ENCODE measurements at places on chromosomes 11 and 22. TPM values are rescaled to one million over a fixed set of nuclear protein-coding genes. Genes with fewer than 3 reads are reported as not detected.

Gene AMPD3
- 3.4 TPM for total RNA-seq

Gene GLYATL2
- 0.44 TPM for total RNA-seq

Gene MS4A1
- total RNA-seq, result not detected

Gene CHST1
- 2.9 TPM for total RNA-seq

Gene AP5B1
- 5.4 TPM for total RNA-seq

Gene PRRG4
- 0.33 TPM for total RNA-seq

GRCh38 chr11:102317768-102318103 lies 452 bp downstream of the BIRC3 start:
- no peak for DNase-seq

DNA sequence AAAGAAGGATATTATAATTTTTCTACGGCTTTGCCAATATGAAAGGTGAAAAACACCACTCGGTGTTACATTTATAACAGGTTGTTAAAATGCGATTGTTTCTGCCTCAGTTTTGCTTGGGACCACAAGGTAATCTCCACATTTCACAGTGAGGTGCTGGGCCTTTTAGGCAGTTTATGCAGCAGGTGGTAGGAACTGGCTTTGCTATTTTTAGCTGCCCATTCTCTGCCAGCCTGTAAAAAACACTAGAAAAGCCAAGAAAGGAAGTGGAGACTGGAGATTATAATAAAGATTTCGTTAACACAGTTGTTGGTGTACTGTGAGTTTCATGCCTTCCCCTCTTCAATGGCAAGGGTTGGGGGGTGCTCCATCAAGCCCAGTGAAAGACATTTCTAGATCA lies 8.0 kb upstream of the MRPL16 start:
- DNase-seq, result no peak

- DNase-seq, result peak; percentile 42
These were observed 11.3 kb downstream of the CECR2 start for GRCh38 chr22:17380359-17381087.

- DNase-seq, result no peak
These were observed 164.2 kb downstream of the FAM76B start for GRCh38 chr11:95625164-95625900.

- DNase-seq, result peak; percentile 58
These were observed 104.7 kb downstream of the KIAA1671 start for GRCh38 chr22:25057013-25057881.

DNA sequence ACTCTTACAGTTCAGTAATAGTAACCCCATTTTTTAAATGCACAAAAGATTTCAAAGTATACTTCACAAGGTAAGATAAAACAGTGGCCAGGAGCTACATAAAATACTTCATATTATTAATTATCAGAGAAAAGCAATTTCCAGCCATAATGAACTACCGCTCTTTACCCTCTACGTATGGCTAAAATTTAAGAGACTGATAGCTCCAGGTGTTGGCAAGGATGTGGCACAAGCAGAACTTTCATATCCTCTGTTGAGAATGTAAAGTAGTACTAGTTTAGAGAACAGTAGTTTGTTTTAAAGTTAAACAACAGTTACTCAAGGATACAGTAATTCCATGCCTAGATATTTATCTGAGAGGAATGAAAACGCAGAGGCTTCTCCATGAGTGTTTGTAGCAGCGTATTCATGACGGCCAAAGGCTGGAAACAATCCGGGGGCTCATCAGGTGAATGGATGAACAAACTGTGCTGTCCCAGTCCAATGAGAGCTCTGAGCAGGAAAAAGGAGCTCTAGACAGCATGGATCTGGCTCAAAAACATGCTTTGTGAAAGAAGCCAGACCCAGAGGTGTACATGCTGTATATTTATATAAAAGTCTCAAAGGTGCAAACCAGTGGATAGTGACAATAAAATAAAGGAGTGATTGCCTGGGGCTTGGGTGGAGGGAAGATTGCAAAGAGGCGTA lies 85.5 kb downstream of the PACS1 start:
- no peak for DNase-seq

GRCh38 chr11:125953401-125953935 lies 7.6 kb downstream of the VSIG10L2 start:
- no peak for DNase-seq

DNA sequence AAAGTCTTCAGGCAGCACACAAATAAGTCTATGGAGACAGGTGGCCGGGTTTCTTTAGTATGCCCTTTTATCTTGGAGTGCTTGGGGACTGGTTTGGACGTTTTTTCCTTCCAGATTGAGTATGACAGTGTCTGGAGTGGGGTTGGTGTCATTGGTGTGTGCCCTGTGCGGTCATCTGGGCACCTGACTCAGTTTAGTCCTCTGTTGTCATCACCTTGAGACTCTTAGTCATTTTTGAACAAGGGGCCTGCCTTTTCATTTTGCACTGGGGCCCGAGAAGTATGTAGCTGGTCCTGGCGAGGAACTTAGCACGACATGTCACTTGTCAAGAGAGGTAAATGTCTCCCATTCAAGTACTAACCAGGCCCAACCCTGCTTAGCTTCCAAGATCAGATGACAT lies 27.2 kb upstream of the MYO18B start:
- DNase-seq, result no peak

DNA sequence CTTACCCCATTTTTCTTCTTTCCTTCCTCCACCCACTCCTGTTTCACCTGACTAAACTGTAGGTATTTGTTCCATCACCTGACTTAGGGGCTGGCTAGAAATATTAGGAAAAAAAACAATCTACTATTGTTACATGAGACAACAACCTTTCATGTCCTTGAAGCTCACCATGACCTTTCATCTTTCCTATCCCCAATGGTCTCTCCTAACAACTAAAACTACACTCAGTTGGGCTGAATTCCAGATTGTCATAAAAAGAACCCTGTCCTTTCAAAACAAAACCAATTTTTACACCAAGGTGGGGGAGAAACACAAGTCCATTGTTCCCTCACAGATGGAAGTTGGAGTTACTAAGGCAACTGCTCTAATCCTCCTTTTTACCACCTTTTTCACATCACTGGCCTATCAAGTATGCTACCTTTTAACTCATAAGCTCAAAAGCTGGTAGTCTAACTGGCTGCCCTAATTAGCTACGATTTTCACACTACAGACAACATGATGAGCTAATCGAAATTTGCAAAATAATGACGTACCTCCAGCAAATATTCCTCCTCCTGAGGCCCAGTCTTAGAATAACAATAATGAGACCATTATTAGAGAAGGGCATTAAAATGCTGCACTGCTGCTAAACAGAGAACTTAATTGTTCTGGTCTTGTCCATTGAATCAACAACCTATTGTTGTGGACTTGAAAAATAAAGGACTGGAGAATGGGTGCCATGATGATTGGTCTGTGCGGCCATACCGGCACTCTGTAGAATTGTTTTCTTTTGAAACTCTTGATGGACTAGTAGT lies 46.5 kb upstream of the SOX6 start:
- no peak for DNase-seq

DNA sequence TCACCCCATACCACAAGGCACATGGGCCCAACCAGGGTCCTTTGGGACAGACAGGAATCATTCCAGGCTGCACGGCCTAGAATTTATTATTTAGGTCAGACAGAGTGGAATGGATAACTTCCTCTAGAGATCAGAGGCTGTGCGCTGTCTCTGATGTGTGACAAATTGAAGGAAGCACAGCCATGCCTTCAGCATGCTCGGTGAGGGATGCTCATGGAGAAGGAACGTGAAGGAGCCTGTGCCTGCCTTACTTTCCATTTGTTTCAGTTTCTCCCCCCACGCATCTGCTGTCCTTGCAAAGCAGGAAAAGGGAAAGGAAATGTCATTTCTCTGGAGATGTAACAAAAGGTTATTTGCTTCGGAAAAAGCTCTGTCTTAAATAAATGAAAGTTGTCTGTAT lies 644.1 kb downstream of the OPCML start:
- no peak for DNase-seq

GRCh38 chr11:9489080-9489765 lies 28.4 kb downstream of the ZNF143 start:
- DNase-seq, result no peak

- DNase-seq, result no peak
These were observed 86.4 kb downstream of the DLG2 start for GRCh38 chr11:85540635-85541205.

DNA sequence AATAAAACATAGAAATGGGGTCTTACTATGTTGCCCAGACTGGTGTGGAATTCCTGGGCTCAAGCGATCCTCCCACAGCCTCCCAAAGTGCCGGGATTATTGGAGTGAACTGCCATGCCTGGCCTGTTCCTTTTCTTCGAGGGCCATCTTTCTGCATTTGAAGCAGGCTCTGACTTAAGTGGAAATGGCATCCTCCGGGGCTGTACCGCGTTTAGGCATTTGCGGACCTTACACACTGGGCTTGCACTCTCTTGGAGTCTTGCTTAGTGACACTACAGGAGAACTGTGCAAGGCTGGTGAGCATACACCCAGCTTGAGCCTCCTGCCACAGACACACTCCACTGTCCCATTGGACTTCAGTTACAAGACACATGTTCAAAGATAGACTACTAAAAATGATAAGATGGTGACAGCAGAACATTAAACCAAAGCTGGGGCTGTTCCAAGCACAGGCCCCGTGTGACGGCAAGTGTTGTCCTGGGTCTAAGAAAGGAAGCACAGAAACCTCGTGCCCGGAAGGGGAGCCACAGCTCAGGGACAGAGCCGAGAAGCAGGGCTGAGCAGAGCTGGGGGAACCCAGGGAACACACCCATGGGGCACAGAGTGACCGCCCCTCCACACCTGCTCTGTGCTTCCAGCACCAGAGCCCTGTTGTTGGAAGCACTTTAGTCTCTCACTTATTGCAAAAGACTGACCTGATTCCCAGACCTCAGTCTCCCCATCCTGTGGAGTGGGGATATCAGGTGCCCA lies 59.0 kb upstream of the SHANK2 start:
- DNase-seq, result no peak

GRCh38 chr22:25840891-25841290 lies 98.9 kb downstream of the MYO18B start:
- no peak for DNase-seq

DNA sequence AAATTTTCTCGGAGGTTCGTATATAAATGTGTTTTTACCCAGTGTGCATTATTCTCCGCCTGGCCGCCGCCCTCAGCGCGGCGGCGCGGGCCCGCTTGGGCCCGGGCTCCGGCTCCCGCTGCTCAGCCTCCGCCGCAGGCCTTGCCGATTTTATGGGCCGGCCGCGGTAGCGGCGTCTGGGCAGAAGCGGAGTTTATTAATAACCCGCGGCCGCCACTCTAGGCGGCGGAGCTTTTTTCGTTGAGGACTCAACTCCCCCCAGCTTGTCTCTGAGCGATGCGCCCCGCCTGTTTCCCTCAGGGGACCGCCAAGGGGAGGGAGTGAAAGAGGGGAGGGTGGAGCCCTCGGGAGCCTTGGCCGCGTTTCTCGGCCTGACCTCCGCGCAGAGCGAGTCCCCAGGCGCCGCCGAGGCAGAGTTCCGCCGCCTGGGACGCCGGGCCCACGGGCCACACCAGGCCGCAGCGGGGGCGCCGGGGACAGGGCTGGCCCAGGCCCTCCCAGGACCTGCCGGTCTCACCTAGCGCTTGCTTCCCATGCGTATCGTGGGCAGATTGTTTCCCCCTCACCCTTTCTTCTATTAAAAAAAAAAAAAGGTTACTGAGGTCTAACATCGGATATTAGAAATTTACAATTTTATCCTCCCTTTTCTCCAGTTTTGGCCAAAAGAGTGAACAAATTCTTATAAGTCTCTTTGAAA lies 399 bp downstream of the ZNF143 start:
- DNase-seq, result peak; percentile 89

GRCh38 chr22:48871176-48871840 lies 956.4 kb downstream of the BRD1 start:
- peak; percentile 5 for DNase-seq

DNA sequence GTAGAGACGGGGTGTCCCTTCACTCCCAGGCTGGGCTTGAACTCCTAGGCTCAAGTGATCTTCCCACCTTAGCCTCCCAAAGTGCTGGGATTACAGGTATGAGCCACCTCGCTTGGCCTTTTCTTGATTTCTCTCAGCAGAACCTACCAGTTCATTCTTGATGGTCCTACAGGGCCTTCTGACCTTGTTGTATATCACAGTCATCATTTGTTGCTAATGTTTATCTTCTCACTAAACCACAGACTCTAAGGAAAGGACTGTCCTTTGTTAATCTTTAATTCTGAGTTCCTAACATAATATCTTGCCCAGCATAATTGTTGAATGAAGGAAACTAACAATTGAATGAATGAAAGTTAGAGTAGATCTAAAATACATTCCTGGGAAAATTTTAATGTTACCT lies 22.0 kb upstream of the ZC3H12C start:
- DNase-seq, result no peak
